NCI-H510A (cell line): ENCODE measurements at places on chromosomes 7 and 10.

GRCh38 chr7:47818796-47819606, 129.3 kb downstream of the PKD1L1 start:
- no peak for DNase-seq

- no peak for DNase-seq
Measured at GRCh38 chr7:121936951-121937623, 64.1 kb downstream of the PTPRZ1 start.

GRCh38 chr7:55261386-55261770, 103.8 kb upstream of the LANCL2 start:
- no peak for DNase-seq

- no peak for DNase-seq
Measured at GRCh38 chr10:128489324-128490247, 363.4 kb upstream of the MKI67 start.

DNA sequence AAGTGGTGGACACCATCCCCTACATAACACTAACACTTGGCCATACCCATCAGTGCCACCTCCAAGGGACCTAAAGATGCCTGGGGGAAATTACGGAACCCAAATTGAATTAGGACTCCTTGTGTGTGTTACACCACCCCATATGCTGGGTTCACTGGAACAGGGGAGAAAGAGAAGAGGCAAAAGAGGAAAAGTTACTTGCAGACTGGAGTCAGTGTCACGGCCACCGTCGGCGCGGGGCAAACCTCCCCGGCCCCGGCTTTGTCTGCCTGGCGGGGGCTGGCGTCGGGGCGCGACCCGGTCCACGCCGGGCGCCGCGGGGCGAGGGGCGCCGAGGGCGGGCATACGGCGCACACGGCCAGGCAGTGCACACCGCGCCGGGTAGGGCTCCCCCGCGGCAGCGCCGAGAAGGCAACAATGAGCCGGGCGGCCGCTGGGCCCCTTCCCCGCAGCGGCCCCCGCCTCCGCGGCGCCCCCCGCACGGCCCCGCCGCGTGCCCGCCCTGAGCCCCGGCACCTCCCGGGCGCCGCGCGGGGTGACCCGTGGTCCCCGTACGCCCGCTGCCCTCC, 171.1 kb downstream of the FAM107B start:
- no peak for DNase-seq

GRCh38 chr10:106392778-106393177, 771.7 kb downstream of the SORCS1 start:
- DNase-seq: no peak

DNA sequence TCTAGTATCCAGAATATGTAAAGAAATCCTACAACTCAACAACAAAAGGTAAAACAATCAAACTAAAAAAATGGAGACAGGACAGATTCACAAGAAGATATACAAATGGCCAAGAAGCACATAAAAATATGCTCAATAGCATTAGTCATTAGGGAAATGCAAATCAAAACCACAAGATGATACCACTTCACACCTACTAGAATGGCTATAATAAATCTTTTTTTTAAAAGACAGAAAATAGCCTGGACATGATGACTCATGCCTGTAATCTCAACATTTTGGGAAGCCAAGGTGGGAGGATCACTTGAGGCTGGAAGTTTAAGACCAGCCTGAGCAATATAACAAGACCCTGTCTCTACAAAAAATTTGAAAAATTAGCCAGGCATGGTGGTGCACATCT, 27.9 kb upstream of the CHCHD3 start:
- no peak for DNase-seq

GRCh38 chr7:44151956-44152355, 10.8 kb upstream of the MYL7 start:
- no peak for DNase-seq

- DNase-seq: no peak
Measured at GRCh38 chr7:36379831-36380504, 9.7 kb upstream of the ANLN start.

DNA sequence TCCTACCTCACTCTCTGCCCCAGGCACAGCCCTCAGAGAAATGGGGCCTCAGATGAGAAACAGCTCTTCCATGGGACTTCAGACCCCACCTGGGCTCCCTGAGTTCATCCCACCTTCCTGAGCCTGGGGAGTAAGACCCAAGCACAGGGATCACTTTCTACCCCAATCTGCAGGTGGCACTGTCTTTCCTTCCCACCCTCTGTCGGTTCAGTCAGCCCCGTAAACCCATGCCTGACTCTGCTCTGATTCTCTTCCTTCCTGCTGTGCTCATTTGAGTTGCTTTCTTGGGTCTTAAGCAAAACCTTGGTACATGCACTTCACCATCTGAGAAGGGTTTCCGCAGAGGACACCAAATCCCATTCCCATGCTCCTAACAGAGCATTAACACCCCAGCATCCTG, 306.4 kb upstream of the CDC14C start:
- no peak for DNase-seq

DNA sequence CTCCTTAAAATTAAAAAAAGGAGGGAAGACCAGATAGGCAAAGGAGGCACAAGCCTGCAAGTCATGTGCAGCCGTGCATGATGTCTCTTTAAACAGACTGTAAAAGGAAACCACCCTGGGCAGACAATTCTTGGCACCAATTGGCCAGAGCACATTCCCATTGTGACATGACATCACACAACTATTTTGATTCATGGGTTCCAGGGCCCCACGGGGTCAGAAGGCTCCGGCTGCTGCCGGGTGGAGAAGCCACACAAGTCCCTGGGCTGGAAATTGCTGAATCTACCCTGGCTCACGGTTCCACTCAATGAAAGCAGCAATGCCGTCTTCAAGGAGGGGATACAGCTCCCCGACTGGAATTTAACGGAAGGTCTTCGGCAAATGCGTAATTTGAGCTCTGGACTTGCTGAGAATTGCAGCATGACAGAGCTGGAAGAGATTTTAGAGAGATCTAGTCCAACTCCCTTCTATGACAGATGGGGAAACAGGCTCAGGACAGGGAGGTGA, 140.5 kb downstream of the PRKAG2 start:
- peak; percentile 43 for DNase-seq

DNA sequence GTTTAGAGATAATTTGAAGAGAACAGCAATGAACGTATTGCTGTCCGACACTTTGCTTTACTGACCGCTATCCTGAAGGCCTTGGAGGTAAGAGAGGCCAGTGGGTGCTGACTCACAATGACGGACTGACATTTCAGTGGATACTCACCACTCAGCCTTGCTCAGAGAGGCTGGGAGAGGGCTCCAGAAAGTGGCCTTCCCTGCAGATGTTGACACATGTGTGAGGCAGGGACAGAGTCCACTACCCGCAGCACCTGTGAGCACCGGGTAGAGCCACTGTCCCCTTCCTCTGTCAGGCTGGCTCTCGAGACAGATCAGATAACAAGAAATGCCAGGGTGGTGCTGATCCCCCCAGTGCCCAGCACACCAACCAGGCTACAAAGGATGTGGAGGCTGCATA, 75.0 kb downstream of the GPR26 start:
- DNase-seq: no peak

GRCh38 chr10:86758189-86759072, 2.0 kb downstream of the BMPR1A start:
- no peak for DNase-seq

DNA sequence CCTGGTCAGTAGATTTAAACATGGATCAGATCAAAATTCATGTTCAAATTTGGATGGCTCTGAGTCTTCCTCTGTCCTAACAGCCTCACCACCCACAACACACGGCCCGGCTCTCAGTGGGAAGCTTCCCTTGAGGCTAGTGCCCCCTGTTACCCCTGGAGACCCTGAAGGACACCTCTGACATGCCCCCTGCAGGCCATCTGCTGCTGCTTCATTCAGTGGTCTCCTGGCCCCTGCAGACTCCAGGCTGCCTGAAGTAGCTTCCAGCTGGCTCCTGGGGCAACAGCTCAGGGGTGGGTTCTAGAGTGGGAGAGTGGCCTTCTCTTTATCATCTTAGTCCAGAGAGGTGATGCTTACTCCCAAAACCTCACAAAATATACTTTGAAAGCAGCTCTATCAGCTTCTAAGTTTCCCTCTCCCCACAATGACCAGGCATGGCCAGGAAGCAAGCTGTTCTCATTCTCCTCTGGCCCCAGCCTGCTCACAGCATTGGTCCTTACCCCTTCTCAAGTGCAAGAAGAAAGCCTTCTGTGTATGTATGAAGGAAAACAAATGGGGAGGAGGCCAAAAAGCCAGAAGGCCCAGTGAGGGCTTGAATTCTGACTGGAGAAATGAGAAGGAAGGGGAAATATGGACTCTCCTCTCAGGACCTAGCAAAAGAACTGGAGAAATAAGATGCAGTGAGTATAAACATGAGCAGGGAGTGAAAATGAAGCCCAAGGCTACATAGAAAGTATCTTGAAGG, 189.6 kb upstream of the INHBA start:
- no peak for DNase-seq

GRCh38 chr10:48390933-48391845, 84.7 kb downstream of the MAPK8 start:
- no peak for DNase-seq

- no peak for DNase-seq
Measured at GRCh38 chr10:29412485-29412884, 123.6 kb downstream of the LYZL1 start.

GRCh38 chr10:109915566-109915965, 7.7 kb downstream of the XPNPEP1 start:
- DNase-seq: no peak

DNA sequence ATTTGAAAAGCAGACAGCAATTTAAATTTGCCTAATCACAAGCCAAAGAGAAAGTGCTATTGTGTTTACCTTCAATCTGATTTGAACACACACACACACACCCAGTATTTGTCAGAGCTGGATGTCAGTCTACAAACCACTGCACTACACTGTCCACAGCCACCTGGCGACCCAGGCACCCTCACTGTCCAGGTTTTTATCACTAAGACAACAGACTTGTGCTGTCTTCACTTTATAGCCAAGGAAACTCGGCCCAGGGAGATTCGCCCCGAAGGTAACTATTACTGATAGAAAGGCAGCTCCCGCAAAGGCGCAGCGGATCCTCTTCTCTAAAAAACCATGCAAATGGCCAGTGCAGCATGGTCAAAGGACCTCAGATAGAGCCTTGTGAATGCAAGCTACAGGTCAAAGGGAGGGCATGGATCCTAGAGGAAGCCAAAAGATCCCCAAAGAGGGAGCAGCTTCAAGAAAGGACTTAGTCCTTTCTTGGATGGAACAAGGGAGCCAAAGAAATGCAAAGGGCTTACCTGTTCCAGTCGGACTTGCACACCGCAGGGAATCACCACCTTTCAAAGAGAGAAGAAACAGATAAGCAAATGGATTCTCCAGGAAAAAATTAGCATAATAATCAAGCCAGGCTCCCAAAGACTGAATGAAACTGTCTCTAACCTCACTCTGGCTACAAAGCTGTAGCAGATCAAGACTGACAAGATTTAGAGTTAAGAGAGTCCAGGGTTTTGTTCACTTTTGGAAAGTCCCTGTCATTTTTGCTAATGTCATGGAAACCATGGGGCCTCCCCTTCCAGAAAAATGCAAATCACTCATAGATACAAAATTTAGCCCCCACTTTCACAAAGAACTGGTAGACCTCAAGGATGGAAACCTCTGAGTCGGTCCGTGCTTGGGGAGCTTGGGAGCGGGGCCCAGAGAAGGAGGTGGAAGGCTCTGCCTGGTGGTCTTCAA, 101.1 kb downstream of the TNS3 start:
- DNase-seq: no peak
